ENCODE measurements at places on chromosomes 12 and 14.

DNA sequence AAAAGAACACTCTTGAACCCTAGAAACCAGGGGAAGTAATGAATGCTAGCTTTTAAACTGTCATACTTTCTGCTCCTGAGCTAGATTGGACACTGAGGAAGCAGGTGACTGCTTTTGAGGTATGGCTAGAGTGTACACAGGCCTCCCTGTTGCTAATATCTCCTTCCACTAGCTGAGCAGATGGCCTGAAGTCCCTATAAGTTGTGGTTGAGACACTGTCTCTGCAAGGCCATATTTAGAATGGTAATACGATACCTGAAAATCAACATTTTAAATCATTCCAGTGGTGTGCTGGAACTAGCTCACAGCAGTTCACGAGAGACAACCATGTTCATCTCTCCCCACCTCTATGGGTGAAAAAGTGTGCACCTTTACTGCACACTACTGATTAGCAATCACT is 46.4 kb upstream of the BMP4 start:
- no peak for DNase-seq

GRCh38 chr14:50831726-50832168 is 785 bp upstream of the NIN start:
- no peak for DNase-seq

DNA sequence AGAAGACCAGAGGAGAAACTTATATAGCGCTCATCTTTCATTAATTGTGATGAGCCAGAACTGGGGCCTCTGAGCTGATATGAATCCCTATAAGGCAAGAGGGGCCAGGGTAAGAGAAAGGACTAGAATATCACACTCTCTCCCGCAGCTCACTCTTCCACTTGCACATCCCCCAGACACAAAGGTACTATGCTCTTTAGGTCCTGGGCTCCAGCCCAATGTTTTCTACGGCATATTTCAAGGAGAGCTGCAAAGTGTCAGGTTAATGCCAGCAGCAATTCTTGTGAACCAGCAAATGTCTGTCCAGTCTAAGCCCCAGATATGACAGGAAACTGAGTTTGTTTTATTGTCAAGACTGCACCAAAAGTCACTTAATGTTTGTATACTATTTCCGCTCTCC is 29.4 kb downstream of the PPP2R5E start:
- DNase-seq = no peak

DNA sequence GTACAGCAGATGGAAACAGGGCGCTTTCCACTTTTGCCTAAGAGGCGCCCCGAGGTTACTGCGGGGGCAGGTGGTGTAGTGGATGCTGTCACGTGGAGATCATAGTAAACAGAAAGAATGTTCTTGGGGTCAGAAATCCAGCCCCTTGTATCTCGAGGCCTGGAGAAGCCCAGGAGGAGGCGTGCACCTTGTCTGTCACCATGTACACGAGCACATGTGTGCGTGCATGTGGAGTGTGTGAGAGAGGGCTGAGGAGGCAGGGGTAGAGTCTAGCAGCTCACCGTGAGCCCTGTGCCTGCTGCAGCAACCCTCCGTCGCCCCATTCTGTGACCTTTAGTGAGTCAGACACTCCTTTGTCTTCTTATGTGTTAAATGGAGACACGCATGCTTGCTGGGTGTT is 59.0 kb downstream of the CACNA1C start:
- no peak for DNase-seq
